DMS 273 treated with DMSO at 0.1 percent for 48 hours (cell line): ENCODE measurements at places on chromosomes 5 and 9.

DNA sequence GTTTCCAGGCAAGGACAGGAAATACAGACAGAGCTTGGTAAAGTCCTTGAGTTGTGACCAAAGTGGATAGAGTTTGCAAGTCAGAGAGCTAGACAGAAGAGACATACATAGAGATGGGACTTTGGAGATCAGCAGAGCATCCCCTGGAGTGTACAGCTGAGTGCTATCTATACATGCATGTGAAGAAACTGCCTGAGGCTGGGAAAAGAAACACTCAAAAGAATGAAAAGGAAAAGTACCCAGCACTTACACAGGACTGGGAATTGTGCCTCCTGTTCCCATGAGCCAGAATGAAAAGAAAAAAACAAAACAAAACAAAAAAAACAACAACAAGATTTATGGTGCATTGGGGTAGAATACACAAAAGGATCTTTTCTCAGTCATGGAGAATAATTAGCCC is 606.4 kb downstream of the ZNF608 start:
- no peak for DNase-seq

GRCh38 chr9:130428086-130428665 is 16.6 kb upstream of the ASS1 start:
- no peak for DNase-seq

- no peak for DNase-seq
Measured at GRCh38 chr5:7868427-7868772, 431 bp downstream of the FASTKD3 start.

- no peak for DNase-seq
Measured at GRCh38 chr9:77018969-77019235, 553 bp upstream of the FOXB2 start.

GRCh38 chr9:69940674-69941073 is 103.0 kb upstream of the MAMDC2 start:
- DNase-seq = no peak

- peak; percentile 30 for DNase-seq
Measured at GRCh38 chr5:137845472-137845871, 22.2 kb upstream of the MYOT start.

DNA sequence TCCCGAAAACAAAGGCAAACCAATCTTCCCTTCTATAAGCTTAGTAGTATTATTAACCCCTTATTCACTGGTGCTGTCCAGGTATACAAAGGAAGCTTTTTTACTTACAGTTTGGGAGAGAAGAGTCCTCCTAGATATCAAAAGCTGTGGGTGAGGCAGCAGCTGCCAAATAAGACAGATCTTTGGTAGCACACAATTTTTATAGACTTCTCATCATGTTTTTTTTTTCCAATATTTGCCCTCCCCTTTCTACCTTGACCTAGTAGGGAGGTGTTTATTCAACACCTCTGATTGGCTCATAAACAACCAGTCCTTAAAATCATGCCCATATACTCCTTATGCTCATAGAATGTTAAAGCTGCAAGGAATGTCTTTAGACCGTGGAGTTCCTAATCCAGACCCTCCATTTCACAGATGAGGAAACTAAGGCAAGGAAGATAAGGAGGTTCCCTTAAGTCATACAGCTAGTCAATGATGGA is at the start of gene ALDOB:
TSS of gene ALDOB (minus strand) at position 174 of the 479 bp plus-strand sequence. CDS start 4,887 bp downstream, outside the sequence.
- DNase-seq = no peak

DNA sequence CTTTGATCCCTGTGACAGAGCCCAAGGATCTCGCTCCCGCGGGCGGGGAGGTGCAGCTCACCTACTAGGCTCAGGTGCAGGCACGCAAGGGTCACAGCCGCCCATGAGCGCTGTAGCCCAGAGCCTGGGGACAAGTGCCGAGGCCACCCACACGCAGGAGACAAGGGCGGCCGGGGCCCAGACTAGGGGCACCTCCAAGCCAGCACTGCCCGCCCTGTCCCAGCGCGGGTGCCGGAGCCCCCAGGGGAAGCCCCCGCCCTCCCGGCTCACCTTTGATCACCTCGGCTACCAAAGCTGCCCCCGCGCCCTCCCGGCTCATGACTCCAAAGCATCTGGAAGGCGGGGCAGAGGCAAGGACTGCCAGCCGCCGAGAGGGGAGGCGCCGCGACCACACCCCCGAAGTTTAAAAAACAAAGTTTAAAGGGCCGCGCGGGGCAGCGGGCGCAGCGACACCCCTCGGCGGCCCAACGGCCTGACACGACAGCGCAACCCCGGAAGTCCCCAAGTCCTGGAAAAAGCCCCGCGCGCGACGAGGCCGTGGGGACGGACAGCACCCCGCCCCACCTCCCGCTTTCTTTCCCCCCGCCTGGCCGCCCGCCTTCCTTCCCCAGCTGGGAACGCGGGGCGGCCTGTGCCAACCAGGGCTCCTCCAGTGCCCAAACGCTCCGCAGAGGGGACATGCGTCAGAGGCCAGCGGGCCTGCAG is 53.0 kb downstream of the CDC14B start:
- peak; percentile 25 for DNase-seq

GRCh38 chr9:1977026-1977425 is 38.1 kb upstream of the SMARCA2 start:
- no peak for DNase-seq

DNA sequence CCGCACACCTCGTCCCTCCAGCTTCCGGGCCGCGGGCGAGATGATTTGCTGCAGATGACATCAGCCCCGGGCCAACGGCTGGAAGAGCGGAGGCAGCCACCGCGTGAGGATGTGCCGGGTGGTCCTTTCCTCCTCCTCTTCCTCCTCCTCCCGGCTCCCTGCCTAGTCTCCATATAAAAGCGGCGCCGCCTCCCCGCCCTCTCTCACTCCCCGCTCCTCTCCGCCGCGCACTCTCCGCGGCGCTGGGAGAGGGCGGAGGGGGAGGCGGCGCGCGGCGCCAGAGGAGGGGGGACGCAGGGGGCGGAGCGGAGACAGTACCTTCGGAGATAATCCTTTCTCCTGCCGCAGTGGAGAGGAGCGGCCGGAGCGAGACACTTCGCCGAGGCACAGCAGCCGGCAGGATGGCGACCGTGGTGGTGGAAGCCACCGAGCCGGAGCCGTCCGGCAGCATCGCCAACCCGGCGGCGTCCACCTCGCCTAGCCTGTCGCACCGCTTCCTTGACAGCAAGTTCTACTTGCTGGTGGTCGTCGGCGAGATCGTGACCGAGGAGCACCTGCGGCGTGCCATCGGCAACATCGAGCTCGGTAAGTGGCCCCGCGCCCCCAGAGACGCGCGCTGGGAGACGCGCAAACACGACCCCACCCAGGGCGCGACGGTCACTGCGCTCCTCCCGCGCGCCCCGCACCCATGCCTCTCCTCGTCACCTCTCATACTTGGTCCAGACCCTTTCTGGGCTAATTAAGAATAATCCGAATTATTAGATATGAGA is at the start of gene MAP1B:
TSS of gene MAP1B (plus strand) at position 345 of the 770 bp plus-strand sequence. CDS start at position 402, 57 bp downstream.
- peak; percentile 43 for DNase-seq

GRCh38 chr5:166625210-166625865 is 1666.1 kb upstream of the WWC1 start:
- DNase-seq = no peak

GRCh38 chr5:157331807-157332206 is 65.9 kb downstream of the CYFIP2 start:
- DNase-seq = no peak

DNA sequence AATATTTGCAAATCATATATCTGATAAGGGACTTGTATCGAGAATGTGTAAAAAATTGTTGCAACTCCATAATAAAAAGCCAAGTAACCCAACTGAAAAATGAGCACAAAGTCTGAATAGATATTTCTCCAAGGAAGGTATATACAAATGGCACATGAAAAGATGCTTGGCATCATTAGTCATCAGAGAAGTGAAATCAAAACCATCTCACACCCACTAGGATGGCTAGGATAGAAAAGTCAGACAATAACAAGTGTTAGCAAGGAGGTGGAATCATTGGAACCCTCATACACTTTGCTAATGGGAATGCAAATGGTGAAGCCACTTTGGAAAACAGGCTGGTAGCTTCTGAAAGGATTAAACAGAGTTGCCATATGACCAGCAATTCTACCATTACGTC is 182.7 kb downstream of the ERCC6L2 start:
- no peak for DNase-seq

GRCh38 chr9:95953986-95954385 is 78.5 kb downstream of the ERCC6L2 start:
- no peak for DNase-seq

DNA sequence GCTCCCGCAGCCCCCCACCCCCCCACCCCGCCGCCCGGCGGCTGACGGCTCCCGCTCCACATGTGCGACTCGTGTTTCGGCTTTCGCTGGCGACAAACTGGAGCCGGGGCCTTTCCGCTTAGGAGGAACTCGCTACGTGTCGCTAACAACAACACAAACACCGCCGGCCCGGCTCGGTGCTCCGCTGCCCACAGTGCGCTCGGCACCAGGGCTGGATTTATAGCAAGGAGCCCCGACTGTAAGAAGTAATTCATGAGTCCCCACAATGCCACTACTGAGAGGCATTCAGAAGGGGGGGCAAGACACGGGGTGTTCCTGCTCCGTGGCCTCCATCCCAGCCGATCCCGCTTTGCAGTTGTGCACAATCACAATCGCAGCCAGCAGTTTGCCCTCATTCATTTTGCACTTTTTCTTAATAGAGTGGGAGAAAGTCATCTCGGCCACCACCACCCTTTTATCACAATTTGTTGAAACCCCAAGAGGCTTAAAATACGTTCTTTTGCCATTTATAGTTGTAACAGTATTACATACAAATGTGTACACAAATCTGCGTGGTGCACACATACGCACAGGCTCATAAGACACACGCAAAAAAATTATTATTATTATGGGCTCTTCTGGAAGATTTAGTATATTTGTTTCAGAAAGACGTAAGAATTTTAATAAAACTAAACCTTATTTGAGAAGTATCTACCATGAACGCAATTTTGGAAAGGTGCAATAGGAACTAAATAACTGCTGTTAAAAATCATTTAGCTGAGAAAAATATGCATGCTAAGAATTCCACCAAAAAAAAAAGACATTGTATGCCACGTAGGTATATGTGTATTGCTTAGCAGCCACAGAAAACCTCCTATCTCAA is 48.1 kb downstream of the EBF1 start:
- no peak for DNase-seq

DNA sequence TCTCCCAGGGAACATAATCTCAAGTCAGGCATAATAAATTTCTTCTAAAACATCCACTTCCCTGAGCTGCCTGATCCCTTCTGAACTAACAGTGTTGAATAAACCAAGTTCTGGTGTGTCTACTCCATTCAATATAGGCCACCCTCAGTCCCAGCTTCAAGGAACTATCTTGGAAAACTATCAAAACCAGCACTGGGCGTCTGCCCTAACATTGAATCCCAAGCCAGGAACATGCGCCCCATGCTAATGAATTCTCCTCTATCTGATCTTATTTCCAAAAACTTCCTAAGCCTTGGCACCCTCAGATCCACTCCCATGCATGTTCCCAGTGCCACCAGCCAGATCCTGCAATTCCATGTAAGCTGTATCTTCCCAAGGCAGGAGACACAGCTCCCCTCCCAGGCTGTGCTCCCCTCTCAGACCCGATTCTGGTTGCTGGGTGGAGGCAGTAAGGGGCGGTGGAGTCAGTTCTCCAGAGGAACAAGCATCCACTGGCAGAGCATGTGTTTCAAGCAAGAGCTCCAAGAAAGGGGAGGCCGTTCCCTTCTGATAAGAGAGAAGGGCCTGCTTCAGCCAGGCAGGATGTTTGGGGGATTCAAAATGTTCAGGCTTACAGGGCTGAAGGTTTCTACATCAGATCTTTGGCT is 13.1 kb upstream of the FOXI1 start:
- no peak for DNase-seq

DNA sequence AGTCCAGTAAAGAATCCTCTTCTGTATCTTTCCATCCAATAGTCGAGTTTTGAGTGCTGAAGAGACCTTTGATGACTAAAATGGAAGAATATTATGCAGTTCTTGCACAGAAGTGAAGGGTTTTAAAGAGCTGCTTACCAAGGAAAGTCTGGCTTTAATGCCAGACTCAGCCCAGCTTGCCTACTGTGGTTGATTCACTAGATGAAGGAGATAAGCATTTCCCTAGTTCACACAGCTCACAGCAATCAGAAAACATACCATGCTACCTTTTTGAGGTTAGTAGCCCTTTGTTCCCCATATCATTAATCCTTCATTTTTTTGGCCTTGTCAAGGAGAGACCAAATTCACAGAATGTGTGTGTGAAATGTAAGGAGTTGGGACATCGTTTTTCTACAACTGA is 15.3 kb downstream of the IFNA5 start:
- no peak for DNase-seq

DNA sequence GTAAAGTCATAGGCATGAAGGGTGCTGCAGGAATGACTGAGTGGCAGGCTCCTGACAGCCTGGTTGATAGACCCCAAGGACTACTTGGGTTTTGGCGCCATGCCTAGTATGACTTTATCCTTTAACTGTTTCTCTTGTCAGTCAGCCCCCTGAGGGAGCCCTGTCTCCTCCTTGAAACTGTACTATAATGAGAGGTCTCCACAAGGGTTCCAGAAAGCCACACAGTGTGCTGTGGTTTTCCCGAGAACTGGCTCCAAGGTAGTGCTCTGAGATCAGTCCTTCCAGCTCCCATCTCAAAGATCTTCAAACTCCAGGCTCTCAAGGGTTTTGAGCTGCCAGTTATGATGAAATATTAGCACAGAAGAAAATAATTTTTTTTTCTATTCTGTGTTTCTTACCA is 26.7 kb upstream of the TNC start:
- DNase-seq = no peak

DNA sequence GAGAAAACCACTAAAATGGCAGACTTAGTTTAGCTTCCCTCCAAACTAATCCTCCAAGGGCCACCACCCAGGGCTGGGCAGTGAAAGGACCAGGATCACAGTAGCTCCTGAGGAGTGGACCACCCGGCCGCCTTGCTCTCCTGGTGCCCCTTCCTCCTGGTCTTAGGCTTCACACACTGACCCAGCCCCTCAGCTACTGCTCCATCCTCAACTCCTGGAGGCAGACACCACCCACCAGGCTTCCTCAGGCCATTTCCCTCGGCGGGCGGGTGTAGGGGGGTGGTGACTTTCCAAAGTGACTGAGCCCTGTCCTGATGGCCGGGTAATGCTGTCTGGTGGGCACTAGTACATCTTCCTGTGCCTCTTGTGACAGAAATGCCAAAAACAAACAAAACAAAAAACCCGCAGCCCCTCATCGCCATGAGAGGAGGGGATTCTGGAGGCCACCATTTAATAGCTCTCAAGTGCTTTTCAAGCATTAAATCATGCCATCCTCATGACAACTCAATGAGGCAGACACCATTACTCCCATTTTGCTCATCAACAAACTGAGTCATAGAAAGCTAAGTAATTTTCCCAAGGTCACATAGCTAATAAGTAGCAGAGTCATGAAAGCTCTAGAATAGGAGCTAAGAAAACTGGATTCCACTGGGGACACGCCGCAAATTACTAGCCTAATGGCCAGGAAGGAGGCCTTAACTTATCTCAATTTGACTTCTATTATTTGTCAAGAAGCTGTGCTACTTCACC is 91.3 kb upstream of the LRRTM2 start:
- DNase-seq = no peak

GRCh38 chr9:26530841-26531240 is 361.8 kb downstream of the CAAP1 start:
- DNase-seq = no peak
